ENCODE measurements at places on chromosomes 3 and 15. TPM values are rescaled to one million over a fixed set of nuclear protein-coding genes. Genes with fewer than 3 reads are reported as not detected.

CTXN2 gene
- not detected for total RNA-seq

SAMD7 gene
- total RNA-seq: not detected

CLDN1 gene
- total RNA-seq: 39.2 TPM

MKRN3 gene
- total RNA-seq: 2.7 TPM

GAP43 gene
- total RNA-seq: not detected

SLC12A8 gene
- total RNA-seq: 12.8 TPM

CELF6 gene
- 0.76 TPM for total RNA-seq

GRCh38 chr3:156017352-156018030, 102.9 kb upstream of the KCNAB1 start:
- no peak for DNase-seq

GRCh38 chr3:116470605-116471197, 25.4 kb upstream of the LSAMP start:
- DNase-seq: no peak

GRCh38 chr15:22904736-22905135, 66.3 kb downstream of the NIPA2 start:
- no peak for DNase-seq

GRCh38 chr3:184558726-184559125, 2.9 kb upstream of the EPHB3 start:
- no peak for DNase-seq

DNA sequence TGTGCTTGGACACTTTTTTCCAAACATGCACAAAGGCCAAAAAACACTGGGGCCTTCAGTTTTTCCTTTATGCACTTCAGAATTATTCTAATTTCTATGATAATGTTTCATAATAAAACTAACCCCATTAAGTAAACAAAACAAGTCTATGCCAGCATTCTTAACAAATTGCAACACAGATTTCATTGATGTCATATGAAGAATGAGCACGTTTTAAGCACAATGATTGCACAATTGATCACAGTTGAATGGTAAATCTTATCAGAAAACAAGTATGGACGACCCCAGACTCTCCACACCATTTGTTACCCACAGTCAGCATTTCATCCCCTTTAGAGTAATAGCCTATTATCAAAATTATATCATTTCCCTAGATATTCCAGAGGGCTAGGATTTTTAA, 46.7 kb upstream of the PROK2 start:
- no peak for DNase-seq

- DNase-seq: no peak
Measured at GRCh38 chr15:61702224-61703020, 357.8 kb downstream of the VPS13C start.

DNA sequence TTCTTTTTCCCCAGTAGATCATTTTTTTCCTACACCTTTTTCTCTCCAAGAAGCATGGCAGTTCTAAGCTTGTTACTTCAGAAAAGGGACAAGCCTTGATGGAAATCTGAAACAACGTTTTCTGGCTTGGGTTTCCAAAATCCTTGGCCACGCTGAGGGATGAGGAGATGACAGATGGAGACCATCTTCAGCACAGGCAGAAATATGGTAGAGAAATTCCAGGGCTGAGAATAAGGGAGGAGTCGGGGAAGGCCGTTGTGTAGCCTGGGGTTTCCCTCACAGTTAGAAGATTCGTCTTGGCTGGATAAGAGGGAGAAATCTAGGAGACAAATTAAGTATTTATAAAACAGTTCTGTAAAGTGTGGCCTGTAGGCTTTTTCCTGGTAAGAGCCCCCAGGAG, 33.9 kb upstream of the STT3B start:
- no peak for DNase-seq

GRCh38 chr3:167057581-167057980, 322.5 kb downstream of the ZBBX start:
- DNase-seq: no peak

GRCh38 chr15:75842722-75843677, at the start of gene UBE2Q2:
UBE2Q2 (plus strand) TSS chr15:75843447; CDS start chr15:75843667, 220 bp downstream.
- DNase-seq: no peak

- DNase-seq: no peak
Measured at GRCh38 chr3:195543500-195544229, 540 bp upstream of the PPP1R2 start.

DNA sequence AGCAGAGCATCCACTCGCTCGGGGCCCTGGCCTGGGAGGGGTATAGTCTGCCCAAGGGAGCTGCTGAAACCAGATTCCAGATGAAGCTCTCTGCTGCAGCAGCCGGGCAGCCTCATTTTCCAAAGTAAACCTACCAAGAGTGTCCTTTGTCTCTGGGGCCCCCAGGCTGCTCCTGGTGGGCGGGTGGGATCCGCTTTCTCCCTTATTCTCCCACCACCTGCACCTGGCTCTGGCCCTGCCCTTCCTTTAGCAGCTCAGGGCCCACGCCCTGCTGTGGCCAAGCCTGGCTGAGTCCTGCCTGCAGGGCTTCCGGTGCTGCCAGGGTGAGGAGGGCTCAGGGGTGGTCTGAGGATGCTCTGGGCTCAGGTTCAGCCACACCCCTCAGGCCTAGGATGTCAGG, 13.0 kb downstream of the SCN5A start:
- no peak for DNase-seq

DNA sequence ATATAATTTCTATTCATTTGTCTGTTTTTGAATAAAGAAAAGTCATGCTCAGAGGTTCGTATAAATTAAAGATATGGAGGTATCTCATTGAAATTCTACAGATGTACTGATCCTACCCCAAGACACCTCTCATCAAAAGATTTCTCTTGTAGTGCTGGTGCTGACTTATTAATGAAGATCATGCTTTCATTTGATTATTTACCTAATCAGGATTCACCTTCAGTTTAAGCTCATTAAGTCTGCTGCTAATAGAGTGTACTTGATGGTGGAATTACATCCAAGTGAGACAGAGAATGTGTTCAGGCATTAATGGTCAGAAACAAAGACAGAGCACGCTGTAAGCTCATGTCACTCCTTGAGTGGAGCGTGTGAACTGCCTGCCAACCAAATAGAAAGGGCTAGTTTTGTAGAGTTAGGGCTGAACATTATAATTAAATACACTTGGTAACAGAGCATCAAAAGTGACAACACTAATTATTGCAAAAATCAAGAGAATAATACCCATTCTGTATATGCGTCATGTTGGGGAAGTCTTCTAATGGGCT, 45.5 kb downstream of the KBTBD12 start:
- DNase-seq: no peak

GRCh38 chr3:28334552-28334951, 14.0 kb upstream of the ZCWPW2 start:
- DNase-seq: no peak

Measured in esophagus squamous epithelium (tissue), 5 donors.